Central memory CD4-positive, alpha-beta T cell (primary cell): ENCODE measurements at places on chromosomes 12 and 14.

DNA sequence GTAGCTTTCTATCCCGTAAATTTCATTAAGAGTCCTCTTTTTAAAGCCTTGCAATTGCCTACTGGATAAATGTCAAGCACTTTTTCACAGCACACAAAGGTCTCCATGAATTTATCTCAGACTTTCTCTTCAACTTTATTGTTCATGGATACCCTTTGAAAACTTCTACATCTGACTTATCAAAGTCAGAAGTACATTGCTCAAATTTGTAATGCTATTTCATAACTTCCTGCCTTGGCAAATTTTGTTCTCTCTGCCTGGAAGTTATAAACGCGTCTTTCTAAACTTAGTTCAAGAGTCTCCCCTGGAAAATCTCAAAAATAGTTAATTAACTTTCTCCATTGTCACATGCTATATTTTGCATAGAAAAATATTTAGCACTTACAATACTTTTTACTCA, 55.9 kb upstream of the RERGL start:
- no peak for DNase-seq

DNA sequence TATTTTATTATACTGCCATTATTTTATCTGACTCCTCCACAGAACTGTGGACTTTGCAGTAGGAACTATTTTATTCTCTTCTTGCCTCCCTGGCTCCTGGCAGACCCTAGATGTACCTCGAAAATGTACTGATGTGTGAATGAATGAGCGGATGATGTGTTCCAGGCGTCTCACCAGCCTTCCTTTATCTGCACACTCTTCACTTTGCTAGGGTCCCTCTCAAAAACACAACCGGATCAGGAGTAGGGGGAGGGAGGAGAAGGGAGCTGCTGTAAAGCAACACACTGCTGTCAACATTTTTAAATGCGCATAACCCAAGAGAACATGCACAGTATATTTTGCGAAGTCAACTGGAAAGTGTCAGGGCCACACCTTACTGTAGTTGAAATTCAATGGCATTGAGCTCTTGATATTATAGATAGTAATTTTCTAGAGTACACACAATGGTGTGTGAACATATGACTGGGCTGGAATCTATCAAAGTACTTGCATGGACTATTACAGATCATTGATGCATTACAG, 36.3 kb downstream of the SRGAP1 start:
- DNase-seq = no peak

DNA sequence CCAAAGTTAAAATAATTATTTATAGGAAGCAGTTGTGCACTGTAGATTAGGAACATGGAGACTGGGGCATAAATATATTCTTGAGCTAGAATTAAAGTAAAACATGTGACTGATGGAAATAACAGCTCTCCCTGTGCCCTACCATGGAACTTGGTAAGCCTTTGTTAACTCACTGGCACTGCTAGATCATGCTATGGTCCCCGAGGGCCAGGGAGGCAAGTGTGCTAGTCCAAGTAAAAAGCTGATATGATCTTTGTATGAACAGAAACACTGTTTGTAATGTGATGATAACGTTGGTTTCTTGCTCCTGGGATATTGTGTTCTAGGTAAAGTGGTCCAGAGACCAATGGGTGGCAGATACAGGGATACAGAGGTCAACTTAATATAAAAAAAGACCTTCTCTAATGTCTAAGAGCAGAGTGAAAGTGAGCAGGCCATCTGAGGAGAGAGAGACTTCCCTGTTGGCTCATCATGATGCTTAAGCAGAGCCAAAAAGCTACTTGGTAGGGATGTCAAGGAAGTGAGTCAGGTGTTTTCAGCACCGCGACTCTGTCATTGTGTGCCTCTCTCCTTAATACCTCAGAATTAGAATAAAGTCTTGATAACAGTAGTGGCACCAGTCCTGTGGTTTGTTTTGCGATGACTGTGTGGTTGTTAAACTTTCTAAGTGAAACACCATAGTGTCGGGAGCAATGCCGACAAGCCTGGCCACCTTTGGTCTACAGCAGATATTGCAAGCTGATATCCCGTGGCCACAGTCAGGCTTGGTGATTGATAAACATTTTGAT, 27.6 kb downstream of the BICD1 start:
- peak; percentile 10 for DNase-seq

DNA sequence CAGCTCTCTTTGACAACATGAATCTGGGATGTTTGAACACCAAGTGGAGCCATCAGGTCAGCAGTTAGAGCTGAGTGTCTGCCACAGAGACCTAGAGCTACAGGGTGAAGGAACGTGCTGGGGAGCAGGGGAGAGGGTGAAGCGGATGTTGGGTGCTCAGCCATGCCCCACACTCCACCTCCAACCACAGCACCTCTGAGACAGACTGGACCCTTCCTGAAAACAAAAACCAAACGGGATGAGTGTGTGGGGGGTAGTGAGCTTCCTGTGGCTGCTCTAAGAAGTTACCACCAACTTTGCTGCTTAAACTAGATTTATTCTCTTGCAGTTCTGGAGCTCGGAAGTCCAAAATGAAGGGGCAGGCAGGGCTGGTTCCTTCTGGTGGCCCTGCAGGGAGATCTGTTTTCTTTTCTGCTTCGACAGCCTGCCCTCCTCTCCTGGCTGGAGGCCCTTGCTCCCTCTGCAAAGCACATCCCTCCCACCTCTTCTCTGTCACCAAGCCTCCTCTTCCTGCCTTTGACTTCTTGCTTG, 5.6 kb upstream of the GOLGA3 start:
- peak; percentile 27 for DNase-seq

GRCh38 chr12:40298341-40298740, 73.5 kb downstream of the LRRK2 start:
- no peak for DNase-seq

DNA sequence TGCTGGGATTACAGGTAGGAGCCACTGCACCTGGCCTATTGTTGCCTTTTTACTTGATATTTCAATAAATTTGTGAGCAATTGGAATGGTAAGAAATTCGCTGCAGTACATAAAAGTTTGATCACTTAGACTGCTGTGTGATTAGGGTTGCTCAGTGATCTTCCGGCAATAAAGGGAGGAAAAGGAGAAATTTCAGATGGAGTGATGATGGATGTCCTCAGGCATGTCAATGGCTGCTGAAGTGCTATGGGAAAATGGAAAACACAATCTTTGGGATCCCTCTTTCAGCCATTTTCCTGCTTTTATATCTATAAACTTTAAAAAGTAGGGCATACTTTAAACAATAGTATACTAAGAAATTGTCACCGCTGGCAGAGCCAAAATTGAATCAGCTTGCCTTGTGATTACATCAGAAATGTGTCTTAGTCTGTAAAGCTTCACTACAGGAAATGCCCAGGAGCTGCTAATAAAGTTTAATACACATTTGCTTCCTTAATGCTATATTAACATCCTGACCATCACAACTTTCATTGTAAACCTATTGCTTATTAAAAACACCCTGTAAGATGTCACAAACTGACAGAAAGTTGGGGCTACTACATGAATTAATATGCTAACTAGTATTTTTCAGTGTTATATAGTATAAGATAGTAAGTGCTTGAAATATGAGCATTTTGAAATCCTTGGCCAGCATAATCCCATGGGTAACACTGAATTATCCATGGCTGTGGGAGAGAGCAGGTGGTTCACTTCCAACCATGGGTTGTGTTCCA, 13.7 kb upstream of the FBXL14 start:
- DNase-seq = no peak

DNA sequence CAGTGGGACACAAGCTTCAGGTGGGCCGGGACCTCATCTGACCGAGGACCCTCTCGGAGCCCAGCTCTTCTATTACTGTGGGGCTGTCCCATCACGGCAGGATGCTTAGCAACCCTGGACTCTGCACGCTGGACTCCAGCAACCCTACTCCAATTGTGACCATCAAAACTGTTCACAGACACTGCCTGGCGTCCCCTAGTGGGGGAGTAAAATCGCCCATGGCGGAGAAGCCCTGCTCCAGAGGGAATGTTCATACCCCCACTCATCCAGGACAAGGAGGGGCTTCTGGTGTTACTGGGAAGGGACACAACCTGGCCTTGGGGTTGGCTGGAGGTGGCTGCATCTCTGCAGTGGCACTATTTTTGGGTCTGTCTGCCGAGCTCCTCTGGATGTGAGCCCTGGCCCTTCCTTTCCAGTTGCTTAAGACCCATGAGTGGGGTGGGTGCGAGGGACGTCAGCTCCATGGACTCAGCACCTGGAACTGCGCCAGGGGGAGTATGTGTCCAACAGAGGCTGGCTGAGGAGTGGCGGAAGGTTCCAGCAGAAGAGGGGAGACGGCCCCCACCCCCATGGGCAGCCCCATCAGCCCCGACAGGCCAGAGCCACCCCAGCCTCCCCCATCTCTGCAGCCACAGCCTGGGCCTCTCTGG, 103.8 kb downstream of the RFLNA start:
- no peak for DNase-seq
